Activated T-helper 1 cell treated with anti-CD3 and anti-CD28 coated beads, Interleukin-12 subunit alpha, Interleukin-12 subunit beta, Interleukin-2, Interleukin-4 antibody, amounts not matched to agents 30 ng/mL and 10 ng/mL and 1 ng/mL, durations not matched to agents 14 hours and 24 hours and 36 hours (primary cell): ENCODE measurements at places on chromosomes 6 and 20.

- no peak for DNase-seq
Observed at GRCh38 chr20:8435285-8436035, 303.4 kb downstream of the PLCB1 start.

DNA sequence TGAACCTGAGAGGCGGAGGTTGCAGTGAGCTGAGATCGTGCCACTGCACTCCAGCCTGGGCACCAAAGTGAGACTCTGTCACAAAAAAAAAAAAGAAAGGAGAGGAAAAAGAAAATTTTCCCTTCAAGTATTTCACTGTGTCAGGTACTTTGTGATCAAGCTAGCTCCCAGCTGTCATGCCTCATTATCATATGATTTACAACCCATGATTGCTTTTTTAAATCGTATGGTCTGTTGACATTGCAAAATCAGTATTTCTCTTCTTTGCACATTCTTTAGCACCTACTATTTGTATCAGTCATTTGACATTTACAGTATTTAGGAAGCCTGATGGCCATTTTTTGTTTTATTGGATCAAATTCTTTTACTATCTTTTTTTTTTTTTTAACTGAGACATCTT lies 22.4 kb downstream of the SASH1 start:
- DNase-seq = no peak

GRCh38 chr20:3404402-3404801 lies 3.1 kb downstream of the DNAAF9 start:
- DNase-seq = no peak

DNA sequence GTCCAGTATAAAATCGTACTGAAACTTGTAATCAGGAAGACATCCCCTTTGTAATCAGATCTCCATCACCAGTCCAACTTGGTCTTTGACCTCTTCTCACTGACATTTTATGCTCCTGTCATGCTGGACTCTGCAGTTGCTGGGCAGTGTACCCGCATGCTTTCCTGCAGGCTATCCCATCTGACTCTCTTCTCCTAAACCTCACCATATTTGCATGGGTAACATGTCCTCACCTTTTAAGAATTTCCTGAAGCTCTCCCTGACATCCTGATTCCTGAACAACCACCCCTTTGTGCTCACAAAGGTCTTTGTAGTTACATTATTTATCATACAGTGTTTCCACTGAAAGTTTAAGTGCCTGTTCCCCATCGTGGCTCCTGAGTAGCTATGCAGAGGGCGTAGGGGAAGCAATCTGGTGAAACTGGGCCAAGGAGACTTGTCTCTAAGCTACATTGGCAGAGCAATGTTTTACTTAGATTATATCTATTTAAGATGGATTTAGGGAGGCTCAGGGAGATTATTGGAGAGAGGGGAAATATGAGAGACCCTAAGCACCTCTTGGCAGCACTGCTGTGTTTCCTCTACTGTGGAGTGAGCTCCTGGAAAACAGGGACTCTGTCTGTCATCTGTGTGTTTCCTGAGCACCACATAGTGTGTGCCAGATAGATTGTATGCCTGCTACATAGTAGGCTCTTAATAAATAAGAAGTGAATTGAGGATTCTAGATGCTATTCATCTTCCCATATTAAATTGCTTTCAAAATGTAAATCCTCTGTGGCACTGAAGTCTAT lies 124.0 kb downstream of the LAMA2 start:
- DNase-seq = no peak

DNA sequence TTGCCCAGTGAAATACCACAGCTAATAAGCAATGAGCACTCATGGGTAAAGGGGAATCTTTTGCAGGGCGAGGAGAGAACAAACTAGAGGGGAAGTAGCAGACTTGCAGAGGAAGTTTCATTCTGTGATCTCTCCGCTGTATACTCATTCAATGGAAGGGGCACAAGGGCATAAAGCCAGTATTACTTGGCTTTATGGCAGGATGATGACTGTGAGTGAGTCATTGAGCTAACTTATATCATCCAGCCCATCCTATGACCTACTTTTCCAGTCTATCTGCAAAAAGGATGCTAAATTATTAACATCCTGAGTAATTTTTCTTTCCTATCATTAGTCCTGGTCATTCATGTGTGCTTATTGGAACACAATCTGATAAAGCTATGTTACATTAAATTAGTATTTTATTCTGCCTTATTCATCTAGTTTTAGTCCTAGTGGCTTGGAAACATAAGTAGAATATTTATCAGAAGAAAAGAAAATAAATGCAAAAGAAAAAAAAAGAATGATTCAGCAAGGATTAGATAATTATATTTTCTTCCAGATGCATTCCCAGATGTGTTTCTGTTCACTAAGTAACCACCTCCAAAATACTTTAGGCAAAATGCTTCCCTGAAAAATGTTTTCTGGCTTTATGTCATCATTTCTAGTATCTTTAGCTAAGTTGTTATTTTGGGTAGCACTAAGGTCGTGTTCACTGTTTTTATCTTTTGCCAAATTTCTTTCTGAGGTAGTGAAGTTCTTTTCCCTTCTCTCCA lies 471.7 kb downstream of the CDKAL1 start:
- DNase-seq = no peak

DNA sequence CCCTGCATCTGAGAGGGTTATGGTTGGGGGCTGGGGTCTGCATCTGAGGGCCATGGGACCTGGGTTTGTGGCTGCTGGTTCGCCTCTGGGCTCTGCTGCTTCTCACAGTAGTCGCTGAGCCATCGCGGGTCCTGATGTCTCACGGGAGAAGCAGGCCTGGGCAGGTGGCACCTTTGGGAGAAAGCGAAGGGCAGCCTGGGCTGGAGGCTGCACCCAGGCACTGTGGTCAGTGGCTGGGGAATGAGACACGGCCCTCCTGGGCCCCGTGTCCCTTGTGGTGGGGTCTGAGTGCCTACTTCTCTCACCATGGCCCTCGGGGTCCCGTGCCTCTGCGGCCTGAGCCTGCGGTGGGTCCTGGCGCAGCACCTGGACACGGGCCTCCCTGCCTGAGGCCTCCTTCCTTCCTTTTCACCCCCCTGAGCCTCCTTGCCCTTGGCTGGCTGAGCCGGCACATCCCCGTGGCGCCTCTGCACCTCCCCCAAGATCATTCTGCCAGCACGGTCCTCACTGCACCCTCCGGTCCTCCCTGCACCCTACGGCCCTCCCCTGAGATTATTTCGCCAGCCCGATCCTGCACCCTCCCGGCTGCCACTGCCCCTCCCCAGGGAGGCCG lies 206.0 kb downstream of the ERMARD start:
- DNase-seq = no peak

GRCh38 chr6:125931733-125932450 lies 24.7 kb upstream of the HINT3 start:
- no peak for DNase-seq

GRCh38 chr20:46022411-46023147 lies 6.4 kb upstream of the SLC12A5 start:
- peak; percentile 64 for DNase-seq

DNA sequence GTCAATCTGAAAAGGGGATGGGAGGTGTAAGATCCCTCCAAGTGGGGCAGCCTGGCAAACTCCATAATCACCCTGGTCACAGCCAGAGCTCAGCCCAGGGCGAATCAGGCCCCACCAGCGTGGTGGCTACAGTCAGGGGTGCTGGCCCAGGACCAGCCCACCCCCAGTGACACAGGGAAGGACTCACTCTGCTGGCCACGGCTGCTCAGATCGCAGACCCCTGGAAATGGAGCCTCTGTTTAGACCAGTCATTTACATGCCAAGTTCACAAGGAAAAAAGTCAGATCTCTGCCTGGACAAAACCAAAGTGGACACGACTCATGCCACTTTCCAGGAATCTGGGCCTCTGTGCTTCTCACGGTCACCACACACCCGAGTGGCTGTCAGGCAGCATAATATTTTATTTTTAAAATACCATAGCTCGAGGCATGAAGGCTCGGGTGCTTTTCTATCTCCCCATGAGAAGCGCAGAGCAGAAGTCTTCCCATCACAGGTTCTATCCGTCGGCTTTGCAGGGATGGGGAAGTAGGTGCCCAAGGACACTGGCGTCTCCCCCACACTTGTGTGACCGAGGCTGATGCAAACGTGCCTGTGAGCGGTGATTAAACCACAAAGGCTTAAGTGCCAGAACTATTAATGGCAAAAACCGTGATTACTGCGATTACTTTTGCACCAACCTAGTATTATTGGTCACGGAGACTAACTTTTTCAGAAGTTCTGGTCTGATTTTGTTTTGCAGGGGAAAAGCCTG lies 13.0 kb downstream of the PXDC1 start:
- DNase-seq = no peak

- DNase-seq = no peak
Observed at GRCh38 chr6:36334832-36335459, 1.7 kb downstream of the BNIP5 start.

DNA sequence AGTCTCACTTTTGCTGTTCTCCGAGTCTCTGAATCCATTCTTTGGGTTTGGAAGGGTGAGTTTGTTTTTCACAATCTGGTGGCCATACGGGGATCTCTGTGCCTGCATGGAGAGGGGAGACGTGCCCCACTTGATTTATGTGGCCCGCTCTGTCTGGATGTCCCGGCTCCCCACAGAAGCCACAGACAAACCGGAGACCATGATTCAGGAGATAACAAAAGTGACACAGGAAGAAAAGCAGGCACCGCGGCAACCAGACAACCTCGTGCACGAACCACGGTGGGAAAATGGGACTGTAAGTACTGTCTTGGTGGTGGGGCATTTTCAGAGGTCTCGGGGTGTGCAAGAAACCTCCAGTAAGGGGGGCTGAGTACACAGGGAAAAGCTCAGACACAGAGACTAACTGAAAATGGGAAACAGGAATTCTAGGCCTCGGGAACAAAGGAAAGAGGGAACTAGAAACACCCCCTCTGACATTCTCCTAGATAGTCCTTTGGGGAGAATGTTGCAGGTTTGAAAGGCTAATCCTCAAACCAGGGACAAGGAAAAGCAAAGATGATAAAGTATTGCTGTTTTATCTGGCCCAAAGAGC lies 22.1 kb upstream of the ZNF318 start:
- no peak for DNase-seq

GRCh38 chr20:46237227-46237626 lies 71.1 kb downstream of the CDH22 start:
- no peak for DNase-seq

DNA sequence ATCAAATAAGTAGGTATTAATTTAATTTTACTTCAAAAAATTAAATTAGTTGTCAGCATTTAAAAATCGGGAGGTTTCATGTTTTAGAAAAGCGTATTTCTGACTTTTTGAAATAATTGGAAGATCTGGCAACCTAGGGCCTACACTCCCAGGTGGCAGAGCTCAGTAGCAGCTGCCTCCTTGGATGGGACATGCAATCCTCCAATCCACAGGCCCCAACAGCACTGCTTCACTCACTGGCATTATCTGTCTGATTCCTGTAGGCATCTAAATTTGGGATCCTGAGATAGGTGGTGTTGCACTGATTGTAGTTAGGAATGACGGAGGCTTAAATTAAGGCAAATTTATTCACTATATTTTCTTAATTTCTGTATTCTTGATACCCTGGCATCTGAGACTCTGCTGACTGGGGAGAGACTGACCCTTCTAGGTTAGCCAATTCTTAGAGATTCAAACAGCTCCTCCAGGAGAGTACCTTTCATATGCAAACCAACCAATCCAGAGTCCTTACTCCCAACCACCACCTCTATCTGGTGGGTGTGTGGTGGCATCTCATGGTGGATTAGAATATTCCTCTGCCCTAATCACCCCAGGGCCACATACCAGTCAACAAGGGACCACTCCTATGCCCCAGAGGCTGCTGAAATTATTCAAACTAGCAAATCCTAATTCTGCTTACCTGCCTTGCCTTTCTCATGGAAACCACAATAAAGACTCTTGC lies 146.6 kb upstream of the GLP1R start:
- DNase-seq = no peak

DNA sequence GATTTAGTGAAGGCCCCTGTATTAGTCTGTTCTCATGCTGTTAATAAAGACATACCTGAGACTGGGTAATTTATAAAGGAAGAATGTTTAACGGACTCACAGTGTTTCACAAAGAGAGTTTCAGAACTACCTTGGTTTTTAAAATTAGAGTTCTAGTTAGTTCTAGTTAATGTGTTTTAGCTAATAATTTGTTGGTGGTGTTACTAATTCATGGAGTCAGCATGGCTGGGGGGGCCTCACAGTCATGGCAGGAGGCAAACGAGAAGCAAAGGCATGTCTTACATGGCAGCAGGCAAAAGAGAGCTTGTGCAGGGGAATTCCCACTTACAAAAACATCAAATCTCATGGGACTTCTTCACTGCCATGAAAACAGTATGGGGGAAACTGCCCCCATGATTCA lies 12.0 kb upstream of the SLC17A3 start:
- no peak for DNase-seq

GRCh38 chr6:51120016-51120415 lies 301.3 kb downstream of the TFAP2B start:
- DNase-seq = no peak

GRCh38 chr6:3786141-3786540 lies 34.6 kb upstream of the PXDC1 start:
- DNase-seq = no peak

GRCh38 chr6:168196385-168196860 lies 117.4 kb upstream of the FRMD1 start:
- no peak for DNase-seq

- no peak for DNase-seq
Observed at GRCh38 chr20:8155812-8156211, 23.7 kb downstream of the PLCB1 start.

GRCh38 chr6:120378582-120379220 lies 955.6 kb downstream of the TBC1D32 start:
- no peak for DNase-seq

GRCh38 chr6:166045860-166046200 lies 121.8 kb downstream of the TBXT start:
- DNase-seq = no peak

- no peak for DNase-seq
Observed at GRCh38 chr6:118718903-118719302, 67.5 kb upstream of the CEP85L start.

GRCh38 chr6:113842165-113842564 lies 15.0 kb upstream of the MARCKS start:
- DNase-seq = no peak

GRCh38 chr20:51230727-51231126 lies 207.8 kb upstream of the KCNG1 start:
- DNase-seq = no peak

GRCh38 chr6:63352069-63352543 lies 32.3 kb upstream of the LGSN start:
- no peak for DNase-seq

DNA sequence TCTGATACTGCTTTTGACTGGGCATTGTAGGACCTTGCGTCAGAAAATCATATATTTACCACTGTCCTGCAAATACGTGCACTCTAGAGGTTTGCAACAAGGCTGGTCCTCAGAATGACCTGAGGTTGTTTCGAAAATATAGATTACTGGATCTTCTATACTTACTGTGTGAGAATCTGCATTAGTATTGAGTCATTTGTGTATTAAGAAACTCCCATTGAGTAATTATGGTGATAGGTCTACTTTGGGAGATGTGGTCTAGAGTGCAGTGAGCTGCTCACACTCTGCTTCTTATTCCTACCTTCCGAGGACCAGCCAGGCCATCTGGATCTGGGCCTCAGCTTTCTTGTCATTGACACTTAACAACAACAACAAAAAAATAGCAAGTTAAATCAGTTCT lies 9.6 kb downstream of the KLHL32 start:
- no peak for DNase-seq
